ENCODE measurements at places on chromosomes 3 and 15.
A peak's percentile ranks its signal among the peaks of the same experiment; 100 is the strongest.

- no peak for DNase-seq
Observed at GRCh38 chr15:92914768-92915221, 14.7 kb downstream of the CHD2 start.

GRCh38 chr3:4078903-4079302, 224.3 kb upstream of the SETMAR start:
- no peak for DNase-seq

DNA sequence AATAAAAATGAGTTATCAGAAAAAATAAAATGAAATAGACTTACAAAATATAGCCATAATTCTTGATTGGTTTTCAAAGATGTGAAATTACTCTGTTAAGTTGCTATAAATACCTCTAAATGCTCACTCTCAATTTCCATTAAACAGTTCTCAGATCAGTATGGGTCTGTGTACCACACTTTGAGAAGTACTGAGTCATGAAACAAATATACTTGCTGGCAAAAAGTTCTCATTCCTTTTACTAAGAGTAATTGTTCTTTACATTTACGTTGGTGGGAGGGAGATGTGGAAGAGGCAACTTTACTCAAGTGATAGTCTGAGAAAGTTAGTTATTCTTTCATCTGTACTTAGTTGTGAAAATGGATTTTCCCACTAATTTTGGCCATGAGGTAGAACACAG, 96.3 kb downstream of the ZNF385D start:
- no peak for DNase-seq

DNA sequence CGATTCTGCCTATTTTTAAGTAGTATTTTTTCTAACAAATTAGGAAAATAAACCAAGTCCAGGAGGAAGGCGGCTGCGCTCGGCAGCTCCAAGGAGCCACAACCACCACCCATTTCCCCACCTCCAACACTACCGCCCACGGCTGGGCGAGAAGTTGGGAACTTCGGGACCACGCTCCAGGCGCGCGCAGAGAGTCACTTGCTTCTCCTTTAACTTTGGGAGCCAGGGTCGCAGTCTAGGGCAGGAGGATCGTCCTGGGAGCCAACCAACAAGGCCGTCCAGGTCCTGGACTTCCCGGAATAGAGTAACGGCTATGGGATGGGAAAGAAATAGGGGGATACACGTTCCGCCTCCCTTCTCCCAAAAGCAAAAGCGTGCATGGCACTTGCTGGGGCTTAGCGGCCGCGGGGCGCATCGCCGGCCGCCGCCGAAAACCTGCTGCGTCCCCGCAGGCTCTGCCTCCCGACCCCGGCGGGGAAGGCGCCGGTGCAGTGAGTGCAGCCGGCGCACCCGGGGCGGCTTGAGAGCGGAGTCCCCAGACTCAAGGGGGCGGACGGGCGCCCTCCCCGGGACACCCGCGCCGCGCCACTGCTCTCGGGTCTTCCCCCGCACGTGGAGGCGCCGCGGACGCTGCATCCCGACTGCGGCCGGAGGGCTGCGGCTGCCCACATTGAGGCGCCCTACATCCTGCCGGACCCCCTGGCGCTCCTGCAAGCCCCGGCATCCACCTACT, 699 bp downstream of the MEGF11 start:
- DNase-seq: peak; percentile 42

DNA sequence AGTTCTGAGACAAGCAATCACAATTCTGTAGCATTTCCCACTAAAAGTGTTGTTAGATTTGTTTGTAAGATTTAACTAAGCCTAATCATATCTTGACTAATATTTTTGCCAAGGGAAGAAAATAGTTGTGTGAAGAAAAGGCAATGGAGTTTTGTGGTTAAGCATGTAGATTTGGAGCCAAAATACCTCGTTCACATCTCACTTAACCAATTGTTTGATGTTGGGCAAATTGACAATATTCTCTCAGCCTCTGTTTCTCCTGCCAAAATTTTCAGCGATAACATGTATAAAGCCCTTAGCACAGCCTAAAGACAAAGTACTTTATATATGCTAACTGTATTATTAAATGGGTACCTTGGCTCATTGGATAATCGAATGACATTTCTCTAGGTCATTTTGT, 20.5 kb upstream of the CDIN1 start:
- DNase-seq: no peak

DNA sequence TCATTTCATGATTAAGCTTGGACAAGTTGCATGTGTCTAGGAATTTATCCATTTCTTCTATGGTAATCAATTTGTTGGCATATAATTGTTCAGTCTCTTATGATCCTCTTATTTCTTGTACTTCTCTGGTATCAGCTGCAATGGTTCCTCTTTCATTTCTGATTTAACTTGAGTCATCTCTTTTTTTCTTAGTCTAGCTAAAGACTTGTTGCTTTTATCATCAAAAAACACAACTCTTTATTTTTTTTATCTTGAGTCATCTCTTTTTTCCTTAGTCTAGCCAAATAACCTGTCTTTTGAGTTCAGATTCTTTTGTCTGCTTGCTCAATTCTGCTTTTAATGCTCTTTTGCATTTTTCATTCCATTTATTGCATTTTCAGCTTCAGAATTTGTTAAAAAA, 37.3 kb downstream of the UBE3A start:
- DNase-seq: no peak

- DNase-seq: peak; percentile 43
Observed at GRCh38 chr15:63922261-63922904, 88.6 kb upstream of the HERC1 start.

DNA sequence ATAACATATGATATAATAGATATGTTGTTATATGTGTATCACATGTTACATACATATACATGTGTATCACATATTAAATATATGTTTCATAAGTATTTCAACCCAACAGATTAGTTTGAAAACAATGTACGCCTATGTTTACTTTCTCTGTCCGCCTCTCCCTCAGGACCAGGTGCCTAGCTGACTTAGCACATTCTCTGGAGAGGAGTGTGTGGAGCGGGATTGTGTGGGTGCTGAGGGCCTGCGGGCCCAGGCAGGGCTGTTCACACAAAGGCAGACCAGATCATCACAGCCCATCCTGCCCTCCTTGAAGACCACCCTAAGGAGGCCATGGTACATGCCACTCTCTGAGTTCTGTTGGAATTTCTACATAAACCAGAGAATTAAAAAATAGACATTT, 81.0 kb downstream of the PLXNA1 start:
- DNase-seq: no peak

DNA sequence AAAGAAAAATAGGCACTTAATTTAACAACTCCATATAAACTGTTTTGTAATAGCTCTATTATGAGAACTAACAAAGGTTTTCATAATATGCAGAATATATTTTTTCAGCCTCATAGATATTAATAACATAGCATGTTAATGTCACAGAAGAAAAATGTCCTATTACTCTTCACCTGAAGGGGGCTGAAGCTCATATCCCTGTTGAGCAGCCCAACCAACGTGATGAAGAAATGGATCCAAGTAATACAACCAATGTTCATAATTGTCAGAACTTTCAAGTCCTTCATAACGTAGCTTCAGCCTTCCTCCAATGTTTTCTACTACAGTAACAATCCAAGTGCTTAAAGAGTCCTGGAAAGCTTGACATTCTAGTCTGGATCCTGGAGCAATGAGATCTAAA, 34.5 kb upstream of the STIMATE start:
- DNase-seq: no peak

- DNase-seq: peak; percentile 75
Observed at GRCh38 chr3:99789011-99789721, 28.5 kb upstream of the CMSS1 start.

DNA sequence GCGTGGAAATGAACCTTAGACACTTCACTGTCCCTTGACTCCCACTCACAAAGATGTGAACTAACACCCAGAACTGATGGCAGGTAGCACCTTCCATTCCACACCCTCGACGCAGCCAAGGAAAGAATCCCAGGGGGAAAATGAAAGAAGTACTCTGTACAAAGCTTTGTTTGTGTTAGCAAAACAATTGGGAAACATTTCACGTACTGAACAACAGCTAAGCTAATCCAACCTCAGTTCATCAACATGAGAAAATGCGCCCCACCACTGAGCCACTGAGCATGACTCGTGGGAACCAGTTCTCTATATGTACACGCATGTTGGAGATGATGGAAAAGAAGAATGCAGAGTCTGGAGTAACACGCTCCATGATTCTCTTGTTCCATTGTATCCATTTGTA, 32.0 kb downstream of the CORO2B start:
- DNase-seq: no peak

DNA sequence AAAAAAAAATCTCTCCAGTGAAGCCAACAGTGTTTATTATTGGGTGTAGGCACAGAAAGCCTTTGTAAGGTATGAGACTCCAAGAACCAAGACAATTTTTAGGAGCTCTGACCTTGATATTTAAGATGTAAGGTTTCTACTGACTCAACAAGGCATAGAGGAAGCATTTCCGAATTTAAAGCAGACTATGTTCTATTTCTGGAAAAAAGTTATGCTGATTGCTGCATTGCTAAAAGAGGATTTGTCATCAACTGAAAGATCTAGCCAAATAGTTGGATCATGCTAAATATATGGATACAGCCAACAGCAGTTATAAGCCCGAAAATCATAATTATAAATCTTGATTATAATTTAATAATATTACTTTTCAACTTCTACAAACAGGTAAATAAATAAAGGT, 53.3 kb upstream of the MELTF start:
- DNase-seq: peak; percentile 9

GRCh38 chr15:70353606-70354345, 256.1 kb upstream of the TLE3 start:
- DNase-seq: no peak

DNA sequence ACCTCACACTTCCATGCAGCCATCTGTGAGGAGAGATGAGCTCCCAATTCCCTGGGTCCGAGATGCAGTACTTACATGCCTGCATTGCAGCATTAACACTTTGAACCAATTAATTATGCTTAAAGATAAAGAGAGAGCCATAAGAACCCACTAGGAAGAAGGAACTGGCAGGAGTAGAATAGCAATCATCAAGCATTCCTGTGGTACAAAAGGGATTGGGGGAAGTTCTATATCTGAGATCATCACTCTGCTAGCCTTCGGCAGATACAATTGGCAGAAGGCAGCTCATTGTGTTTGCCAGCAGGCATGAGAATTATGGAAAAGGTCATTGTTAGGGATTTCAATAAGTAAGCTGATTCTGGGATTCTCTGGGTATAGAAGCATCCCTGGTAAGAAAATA, 891.4 kb downstream of the NTRK3 start:
- DNase-seq: peak; percentile 81

- no peak for DNase-seq
Observed at GRCh38 chr15:38297623-38298388, 45.2 kb downstream of the SPRED1 start.

DNA sequence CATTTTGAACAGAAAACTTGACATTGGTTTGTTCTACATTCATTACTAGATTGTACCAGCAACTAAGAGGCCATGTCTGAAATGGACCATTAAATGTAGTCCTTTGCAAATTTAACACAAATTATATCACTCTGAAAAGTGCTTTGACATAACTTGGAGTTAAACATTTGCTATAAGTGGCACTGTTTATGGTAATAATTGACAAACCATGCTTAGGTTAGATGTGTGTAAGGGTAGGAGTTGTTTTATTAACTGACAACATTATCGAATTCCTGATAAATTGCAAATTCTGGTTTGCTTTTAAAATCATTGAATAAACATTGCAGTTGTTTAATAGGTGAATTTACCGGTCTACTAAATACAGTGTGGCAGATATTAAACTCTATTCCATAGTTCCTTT, 6.1 kb upstream of the TMEM207 start:
- DNase-seq: no peak

DNA sequence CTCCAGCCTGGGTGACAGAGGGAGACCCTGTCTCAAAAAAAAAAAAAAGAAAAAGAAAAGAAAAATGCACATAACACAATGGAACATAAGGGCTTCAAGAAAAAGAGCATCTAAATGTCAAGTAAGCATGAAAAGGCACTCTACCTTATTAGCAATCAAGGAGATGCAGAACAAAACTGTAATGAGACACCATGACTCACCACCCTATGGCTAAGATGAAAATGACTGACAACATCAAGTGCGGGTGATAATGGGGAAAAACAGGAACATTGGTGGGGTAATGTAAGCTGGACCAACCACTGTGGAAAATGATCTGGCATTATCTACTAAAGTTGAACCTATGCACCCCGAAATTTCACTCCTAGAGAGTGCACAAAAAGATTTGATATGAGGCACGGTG, 19.6 kb upstream of the NSMCE3 start:
- DNase-seq: no peak

DNA sequence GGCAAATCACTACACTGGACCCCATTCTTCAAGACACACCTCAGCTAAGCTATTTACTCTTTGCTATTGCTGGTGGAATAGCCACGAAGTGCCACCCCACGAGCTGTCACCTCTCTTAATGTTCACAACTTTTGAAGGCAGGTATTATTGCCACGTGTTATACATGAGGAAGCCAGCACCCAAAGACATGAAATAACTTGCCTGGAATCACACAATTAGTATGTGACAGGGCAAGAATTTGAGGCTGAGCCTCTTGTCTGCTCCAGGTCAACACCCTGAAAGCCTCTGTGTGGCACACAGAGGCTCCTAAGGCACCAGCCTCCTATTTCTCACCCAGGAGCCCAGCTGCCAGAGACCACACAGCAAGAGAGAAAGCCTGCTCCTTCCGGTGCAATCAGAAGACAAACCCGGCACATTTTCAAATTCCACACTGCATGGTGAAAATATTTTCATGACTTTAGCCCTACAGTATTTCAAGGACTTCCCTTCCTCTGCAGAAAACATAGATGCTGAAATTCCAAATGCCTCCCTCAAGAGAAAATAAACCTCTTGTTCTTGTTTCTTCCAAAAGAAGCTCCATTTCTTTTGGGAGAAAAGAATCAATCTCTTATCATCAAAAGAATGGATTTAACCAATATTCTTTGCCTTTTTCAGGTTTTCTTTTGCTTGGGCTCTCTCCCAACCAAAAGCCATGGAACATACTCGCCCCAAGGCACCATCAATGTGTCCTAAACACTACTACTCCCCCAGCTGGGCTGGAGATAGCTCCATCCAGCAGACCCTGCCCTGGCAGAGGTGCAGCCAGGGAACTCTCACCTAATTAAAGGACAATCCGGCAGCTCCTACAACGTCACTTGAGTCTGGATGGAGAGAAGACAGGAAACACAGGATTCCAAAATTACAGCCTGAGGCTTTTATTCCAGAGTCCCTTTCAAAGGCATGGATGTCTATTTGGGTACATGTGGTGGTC, 84.7 kb upstream of the THBS1 start:
- peak; percentile 67 for DNase-seq

GRCh38 chr15:43144512-43144911, 11.1 kb downstream of the TMEM62 start:
- DNase-seq: no peak

- DNase-seq: no peak
Observed at GRCh38 chr3:11375333-11376088, 103.3 kb downstream of the ATG7 start.

GRCh38 chr15:101024706-101025500, 105.7 kb downstream of the LRRK1 start:
- DNase-seq: no peak

DNA sequence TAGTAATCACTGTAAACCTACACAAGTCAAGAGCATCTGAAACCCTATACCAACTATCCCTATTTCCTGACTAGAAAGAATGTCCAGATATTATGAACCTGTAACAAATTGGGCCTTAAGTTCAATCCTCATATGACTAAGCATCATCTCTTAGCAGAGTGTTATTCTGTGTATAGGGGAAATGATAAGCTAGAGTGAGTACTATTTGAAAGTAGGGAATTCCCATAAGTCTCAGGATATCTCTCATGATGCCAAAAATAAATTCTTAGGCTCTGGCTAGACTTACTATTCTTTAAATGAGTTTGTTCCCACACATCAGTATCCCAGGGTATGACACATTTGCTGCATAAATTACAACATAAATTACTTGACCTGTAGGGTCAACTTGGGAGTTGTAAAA, 15.3 kb downstream of the MRPL47 start:
- no peak for DNase-seq

Data from AG20443 (cell line).